ENCODE measurements at places on chromosomes 12 and 14.

- no peak for DNase-seq
These were observed 86.5 kb downstream of the CAND1 start for GRCh38 chr12:67355428-67356379.

- peak; percentile 6 for DNase-seq
These were observed 212.1 kb downstream of the GXYLT1 start for GRCh38 chr12:41932470-41932991.

GRCh38 chr14:59474172-59474571 lies 9.0 kb upstream of the GPR135 start:
- no peak for DNase-seq

DNA sequence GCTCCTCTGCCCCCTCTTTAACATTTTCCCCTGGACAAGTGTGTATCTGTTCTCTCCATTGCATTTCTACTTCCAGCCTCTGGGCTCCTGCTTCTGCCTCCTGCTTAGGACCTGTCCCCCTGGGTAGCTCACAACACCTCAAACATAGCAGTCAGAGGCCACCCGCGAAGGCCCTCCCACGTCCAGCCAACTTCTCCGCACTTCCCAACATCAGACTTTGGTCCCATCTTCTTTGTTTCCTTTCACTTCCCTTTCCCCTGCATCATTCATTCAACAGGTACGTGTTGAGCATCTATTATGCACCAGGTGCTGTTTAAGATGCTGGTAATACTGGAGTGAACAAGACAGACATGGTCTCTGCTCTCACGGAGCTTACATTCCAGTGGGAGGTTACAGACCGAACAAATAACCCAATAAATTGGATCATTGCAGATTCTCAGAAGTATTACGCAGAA lies 3.1 kb downstream of the C12orf57 start:
- DNase-seq, result no peak

DNA sequence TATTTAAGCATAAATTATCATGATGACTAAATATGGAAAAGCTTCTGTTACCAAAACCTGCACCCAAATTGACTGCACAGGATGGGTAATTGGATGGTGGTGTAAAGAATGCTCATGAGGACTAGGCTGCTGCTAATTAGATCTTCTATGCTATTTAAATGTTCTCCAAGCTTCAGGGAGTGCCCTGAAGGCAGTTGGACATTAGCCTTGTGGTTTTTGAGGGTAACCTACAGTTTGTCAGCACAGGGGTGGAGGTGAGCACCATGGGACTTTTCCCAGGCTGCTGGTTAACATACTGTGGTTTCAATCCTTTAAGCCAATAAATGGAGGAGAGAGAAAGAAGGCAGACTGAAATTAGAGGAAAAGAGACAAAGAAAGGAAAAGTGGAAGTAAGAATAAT lies 145.0 kb downstream of the WIF1 start:
- DNase-seq, result no peak

- no peak for DNase-seq
These were observed 353.7 kb upstream of the DIO2 start for GRCh38 chr14:80565001-80565400.

DNA sequence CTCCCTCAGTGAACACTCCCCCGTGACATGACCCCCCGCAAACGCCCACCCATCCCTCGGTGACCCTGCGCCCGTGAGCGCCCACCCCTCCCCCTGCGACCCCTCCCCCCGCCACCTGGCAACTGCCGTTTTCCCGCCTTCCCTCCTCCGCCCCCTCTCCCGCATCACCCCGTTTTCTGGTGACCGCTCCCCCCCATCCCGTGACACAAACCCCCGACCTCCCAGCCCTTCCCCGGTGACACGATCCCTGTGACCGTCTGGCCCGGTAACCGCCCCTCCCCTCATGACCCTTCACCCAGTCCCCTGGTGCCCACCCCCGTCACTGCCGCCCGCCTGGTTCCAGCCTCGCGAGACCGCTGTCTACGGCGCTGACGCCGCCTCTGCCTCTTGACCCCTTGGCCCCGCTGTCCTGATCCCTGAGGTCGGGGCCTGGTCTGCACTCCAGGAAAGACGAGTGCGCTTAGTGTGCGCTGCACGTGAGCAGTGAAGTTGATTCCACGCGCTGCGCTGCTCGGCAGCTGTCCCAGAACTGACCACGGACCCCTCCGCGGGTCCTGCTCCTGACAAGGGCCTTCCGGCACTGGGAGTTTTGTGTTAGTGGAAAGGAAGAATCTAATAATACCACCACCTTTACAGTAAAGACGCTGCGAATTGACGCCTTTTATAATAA lies 59.4 kb downstream of the DDX51 start:
- peak; percentile 60 for DNase-seq

DNA sequence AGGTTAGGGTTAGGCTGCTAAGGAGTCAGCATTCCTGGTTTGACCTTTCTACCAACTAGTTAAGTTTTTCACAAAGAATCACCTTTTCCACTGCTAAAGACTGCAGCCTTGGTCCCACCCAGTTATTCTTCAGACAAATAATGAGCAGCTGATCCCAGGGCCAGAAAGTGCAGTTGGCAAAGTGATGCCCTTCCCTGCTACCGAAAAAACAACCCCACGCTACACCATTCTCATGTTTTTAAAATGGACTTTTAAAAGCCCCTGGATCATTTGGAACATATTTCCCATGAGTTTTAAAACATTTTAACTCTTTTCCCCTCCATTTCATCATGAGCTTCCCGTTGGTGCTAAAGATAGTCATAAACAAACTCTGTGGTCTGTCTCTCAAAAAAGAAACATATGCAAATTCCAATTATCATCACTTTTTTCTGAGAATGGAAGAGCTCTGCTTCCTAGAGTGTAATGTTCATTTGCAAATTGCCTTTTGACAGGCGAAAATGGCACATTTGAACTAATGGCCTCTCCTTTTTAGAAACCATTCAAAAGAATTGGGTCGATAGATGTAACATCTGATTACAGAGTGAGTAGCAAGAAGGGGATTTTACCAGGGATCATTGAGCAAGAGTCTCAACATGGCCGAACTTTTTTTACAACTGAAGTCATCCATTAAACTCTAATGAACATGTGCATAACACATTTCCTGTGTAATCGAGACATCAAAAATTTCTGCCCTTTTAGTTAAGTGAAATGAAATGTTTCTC lies 129.3 kb upstream of the RAP1B start:
- DNase-seq, result peak; percentile 18

DNA sequence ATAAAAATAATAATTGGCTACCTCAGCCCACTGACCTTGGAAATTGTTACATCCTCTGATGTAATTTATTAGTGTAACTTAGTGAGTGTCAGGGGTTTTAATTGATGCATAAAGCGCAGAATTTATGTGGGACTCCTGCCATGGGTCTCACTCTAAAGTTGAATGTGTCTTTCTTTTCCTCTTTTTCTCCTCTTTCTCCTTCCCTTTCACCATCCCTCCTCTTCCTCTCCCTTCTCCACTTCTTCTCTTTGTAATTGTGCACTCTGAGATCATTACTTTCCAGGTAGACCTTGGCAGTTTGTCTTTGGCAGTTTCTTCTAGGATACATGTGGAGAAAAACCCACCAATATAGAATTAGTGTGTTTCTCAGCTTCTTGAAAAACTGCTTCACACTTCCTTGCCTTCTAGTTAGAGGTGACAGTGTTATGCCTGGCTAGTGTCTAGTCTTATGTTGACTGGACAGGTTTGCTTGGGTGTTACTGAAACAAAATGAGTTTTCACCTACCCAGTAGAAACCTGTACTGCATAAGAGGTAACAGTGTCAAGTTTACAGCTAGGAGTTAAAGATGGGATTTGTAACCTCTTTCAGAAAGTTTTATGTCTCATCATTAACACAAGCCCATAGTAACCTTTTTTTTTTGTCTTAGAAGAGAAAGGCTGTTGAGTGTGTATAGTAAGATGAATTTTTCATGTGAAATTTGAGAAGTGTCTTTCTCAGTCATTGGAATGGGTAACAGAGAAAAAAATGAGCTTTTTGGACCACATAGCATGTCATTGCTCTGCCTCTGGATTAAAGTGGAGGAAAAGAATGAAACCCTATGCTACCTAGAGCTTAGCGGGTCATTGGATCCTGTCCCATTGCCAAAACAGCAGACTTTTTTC lies 18.6 kb downstream of the PELI2 start:
- no peak for DNase-seq

DNA sequence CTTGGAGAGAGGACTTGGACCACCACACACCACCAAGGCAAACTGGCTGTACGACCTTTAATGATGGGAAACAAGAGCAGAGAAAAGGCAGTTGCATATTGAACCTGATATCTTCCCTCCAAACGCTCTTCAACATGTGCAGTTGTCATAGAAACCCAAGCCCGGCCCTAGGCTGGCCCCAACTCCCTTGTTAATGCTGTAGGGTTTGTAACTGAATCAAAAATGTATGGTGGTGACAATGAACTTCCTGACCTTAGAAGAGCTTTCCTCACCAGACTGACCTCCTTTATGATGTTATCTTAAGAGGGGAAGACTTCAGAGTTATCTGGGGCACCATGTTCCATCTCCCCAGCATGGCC lies 12.3 kb downstream of the APOLD1 start:
- no peak for DNase-seq

DNA sequence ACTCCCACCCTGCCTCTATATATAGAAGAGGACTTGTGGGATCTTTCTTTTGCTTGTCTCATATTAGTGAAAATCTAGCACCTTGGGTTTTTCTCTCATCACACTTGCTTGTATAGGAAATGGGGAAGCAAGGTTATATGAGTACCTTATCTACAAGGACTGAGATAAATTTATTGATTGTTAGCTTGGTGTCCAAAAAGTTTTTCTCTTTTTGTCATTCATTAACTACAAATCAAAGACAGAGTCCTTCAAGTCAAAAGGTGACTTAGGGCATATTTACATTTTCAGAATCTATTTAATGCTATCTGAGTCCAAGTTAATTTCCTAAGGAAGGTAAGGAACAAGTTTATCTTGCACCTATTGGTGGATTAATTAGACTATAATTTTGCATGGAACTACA lies 92.7 kb downstream of the SNAPC1 start:
- no peak for DNase-seq

DNA sequence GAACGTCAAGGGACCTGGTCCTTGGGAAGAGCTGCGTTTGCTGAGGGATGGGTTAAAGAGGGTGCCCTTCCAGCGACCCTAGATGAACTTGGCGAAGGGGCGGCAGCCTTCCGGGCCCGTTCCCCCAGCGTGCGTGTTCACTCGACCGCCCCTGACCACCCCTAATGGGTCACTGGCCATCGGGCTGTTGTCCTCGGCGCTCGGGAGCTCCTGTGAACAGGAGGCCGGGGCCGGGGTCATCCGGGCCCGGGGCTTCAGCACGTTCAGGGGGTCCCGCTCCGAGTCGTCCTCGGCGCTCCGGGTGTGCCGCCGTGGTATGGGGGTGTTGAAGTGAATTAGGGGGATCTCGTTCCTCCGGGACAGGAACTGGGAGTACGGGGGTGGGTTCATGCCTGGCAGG lies 9.2 kb downstream of the FGF23 start:
- no peak for DNase-seq

DNA sequence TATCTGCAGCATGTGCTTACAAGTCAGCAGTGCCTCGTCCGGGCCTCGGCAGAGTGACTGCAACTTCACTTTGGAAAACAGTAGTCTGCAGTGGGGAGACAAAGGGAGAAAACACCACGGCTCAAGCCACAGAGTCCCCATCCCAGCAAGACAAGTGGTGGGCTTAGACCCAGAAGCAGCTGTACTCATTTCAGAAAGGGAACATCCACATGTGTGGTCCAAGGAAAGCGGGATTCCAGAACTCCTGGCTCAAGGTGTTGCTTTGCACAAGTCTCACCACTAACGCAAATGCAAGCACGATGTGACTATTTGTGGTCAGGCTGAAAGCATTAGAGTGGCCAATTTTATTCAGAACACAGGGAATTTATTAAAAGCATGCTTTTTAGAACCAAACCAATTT lies 198.3 kb downstream of the TTC7B start:
- no peak for DNase-seq
